ENCODE measurements at places on chromosomes 16 and 17.

- DNase-seq: no peak
These were observed 14.1 kb downstream of the TMEM11 start for GRCh38 chr17:21199856-21200255.

DNA sequence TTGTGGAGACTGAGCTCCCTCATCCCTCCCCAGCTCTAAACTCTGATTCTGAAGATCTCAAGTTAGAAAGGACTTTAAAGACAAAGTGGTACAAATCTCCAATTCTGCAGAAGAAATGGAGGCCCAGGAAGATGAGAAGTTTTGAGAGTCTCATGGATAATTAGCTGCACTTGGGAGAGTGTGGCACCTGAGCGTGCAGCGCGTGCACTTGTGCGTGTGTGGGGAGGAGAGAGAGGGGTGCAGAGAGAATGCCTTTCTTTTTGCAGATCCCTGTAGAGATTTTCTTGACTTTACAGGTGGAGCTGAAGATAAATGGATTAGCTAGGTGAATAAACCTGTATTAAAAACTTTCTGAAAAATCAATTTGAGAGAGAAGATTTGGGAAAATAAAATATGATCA lies 14.8 kb upstream of the AKTIP start:
- no peak for DNase-seq

DNA sequence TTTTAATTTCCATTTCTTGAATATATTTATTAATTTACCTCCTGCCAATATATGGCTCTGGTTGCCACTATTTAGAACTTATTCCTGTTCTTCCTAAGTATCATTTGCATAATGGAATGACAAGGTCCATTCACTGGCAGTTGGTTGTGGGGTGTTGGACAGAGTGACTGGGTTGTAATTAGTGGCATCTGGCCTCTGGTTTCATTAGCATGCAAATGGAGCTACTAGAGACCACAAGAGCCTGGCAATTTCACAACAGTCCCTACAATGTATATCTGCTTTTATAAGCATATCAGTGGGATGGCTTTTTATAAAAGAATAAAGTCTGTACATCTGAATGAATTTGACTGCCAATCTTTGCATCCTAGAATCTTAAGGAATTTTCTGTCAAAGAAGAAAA lies 1030.9 kb upstream of the CDH8 start:
- DNase-seq: no peak

GRCh38 chr16:51383909-51384308 lies 232.8 kb upstream of the SALL1 start:
- no peak for DNase-seq

GRCh38 chr17:29038085-29038795 lies 4.7 kb upstream of the PIPOX start:
- peak; percentile 30 for DNase-seq

DNA sequence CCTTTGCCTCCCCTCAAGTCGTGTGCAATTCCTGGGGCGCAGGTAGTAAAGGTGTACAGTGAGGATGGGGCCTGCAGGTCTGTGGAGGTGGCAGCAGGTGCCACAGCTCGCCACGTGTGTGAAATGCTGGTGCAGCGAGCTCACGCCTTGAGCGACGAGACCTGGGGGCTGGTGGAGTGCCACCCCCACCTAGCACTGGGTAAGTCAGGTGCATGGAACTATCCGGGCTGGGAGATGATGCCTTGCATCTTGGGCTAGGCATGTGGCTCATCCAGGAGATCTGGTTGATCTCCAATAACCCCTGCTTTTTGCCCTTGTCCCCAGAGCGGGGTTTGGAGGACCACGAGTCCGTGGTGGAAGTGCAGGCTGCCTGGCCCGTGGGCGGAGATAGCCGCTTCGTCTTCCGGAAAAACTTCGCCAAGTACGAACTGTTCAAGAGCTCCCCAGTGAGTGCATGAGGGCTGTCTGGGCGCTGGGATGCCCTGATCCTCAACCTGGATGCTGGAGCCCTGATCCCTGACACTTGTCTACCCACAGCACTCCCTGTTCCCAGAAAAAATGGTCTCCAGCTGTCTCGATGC lies 5.2 kb downstream of the GRB7 start:
- DNase-seq: no peak

Measured in Right ventricle myocardium inferior (tissue), 1 donor.